ENCODE measurements at places on chromosomes 16 and 17.
A peak's percentile ranks its signal among the peaks of the same experiment; 100 is the strongest.

GRCh38 chr16:66714062-66714461, 17.5 kb upstream of the CMTM4 start:
- no peak for DNase-seq

DNA sequence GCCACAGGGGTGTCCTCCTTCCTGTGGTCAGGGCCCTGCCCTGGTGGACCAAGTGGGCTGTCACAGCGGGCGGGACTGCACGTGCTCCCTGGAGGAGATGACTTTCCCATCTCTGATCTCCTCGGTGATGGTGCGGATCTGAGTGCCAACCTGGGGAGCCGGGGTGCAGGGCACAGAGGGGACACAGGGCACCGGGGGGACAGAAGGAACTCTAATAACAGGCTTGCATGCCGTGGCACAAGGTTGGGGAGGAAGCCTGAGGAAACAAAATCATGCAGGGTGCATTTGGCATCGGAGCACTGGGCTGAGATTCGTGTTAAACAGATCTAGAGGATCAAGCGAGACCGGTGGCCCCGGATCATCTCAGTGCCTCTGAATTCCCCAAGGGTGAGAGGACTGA, 3.4 kb downstream of the KRT36 start:
- DNase-seq, result no peak

DNA sequence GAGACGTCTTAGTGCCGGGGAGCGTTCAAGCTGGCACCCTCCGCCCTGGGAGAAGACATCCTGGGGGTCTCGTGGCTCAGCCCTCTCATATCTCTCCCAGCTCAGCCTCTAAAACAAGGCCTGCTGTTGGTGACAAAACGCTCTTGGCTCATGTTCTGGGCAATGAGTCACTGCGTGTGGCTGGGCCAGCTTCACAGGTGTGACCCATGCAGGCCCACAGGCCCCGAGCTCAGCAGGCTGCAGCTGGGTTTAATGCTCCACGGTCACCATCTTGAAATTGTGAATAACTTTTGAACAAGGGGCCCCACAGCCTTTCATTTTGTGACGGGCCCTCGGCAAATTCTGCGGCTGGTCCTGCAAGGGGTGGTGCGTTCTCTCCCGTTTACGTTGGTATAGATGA, 22.4 kb downstream of the GAA start:
- DNase-seq, result no peak

DNA sequence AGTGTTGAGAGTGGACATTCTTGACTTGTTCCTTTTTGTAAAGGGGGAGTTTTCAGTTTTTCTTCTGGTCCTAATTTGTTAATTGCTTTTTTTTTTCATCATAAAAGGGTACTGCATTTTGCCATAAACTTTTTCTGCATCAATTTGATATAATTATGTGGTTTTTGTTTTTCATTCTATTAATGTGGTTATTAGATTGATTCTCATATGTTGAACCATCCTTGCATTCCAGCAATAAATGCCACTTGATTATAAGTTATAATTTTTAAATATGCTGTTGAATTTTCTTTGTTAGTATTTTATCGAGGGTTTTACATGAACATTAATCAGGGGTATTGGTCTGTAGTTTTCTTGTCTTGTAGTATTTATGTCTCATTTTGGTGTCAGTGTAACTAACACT, 87.2 kb upstream of the SMIM36 start:
- no peak for DNase-seq

GRCh38 chr17:32960815-32961214, 30.8 kb upstream of the SPACA3 start:
- peak; percentile 2 for DNase-seq
